ENCODE measurements at places on chromosomes 11 and 22.

DNA sequence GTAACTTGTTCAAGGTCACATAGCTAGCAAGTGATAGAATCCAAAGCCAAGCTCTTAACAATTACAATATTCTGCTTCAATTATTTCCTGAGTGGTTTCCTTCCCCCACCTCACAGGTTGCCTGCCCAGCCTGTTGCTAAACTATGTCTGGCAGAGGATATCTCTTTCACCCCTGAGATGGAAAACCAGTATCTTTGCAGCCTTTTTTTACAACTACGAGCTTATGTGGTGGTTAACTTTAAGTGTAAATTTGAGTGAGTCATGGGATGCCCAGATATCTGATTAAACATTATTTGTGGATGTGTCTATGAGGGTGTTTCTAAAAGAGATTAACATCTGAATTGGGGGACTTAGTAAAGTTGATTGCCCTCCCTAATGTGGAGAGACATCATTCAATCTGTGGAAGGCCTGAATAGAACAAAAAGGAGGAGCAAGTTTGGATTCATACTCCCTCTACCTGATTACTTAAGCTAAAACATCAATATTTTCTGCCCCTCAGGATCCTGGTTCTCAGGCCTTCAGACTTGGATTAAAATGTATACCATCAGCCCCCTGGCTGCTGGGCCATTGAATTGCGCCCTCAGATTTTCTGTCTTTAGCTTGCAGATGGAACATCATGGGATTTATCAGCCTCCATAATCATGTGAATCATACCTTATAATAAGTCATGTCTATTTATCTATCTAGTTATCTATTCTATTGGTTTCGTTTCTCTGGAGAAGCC, 911.9 kb downstream of the METTL15 start:
- DNase-seq, result peak; percentile 46

- DNase-seq, result no peak
Observed at GRCh38 chr11:28704801-28705200, 596.6 kb downstream of the METTL15 start.

GRCh38 chr22:17847360-17848078, 73.2 kb upstream of the BID start:
- DNase-seq, result no peak

- DNase-seq, result no peak
Observed at GRCh38 chr11:113596658-113597057, 109.5 kb downstream of the TMPRSS5 start.

DNA sequence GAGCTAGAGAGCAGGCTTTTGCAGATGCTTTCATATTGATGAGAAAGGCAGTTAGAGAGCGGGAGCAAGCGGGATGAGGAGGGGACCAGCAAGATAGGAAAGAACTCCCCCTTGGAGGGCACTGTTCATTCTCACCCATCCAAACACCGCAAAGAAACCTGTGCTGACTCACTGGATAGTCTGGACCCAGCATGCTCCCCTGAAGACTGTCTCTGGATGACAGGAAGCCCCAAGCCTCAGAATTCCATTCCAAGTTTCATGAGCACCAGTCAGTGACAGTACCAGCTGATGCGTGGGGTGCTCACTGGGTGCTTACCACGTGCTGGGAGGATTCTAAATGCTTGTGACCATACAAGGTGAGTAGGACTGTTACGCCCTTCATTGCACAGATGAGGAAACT, 34.2 kb downstream of the MICAL3 start:
- DNase-seq, result peak; percentile 48

DNA sequence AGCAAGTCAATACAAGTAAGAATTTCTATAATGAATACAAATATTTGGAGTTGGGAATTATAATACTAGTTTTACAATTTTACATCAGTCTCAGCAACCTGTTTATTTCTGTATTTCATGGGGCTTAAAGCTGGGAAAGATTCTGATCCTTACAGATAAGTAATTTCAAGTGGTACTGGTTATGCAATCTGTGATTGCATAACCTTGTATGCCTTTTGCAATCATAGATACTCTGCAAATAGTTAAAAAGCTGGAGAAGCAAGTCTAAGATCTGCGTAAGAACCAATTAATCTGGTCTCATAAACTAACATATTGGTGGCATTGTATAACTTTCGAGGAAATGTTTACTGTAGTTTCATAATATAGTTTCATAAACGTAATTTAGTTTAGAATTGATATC, 198.3 kb upstream of the PGR start:
- no peak for DNase-seq

DNA sequence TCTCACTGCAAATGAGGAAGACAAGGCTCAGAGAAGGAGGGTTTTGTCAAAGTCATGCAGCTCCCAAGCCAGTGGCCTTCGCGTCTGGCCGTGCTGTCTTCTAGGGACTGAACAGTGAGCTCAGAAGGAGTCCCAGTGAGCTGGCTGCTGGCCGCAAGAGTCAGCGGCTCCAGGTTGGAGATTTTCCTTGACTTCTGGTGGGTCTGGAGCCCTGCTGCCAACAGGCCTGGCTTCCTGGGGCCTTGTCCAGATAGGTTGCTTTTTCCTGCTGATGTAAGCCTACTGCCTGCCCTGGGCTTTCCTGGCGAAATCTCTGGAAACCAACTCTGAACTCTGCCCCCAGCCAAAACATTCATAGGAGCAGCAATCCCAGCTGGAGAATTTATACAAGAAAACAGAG, 272.7 kb upstream of the CADM1 start:
- DNase-seq, result no peak

DNA sequence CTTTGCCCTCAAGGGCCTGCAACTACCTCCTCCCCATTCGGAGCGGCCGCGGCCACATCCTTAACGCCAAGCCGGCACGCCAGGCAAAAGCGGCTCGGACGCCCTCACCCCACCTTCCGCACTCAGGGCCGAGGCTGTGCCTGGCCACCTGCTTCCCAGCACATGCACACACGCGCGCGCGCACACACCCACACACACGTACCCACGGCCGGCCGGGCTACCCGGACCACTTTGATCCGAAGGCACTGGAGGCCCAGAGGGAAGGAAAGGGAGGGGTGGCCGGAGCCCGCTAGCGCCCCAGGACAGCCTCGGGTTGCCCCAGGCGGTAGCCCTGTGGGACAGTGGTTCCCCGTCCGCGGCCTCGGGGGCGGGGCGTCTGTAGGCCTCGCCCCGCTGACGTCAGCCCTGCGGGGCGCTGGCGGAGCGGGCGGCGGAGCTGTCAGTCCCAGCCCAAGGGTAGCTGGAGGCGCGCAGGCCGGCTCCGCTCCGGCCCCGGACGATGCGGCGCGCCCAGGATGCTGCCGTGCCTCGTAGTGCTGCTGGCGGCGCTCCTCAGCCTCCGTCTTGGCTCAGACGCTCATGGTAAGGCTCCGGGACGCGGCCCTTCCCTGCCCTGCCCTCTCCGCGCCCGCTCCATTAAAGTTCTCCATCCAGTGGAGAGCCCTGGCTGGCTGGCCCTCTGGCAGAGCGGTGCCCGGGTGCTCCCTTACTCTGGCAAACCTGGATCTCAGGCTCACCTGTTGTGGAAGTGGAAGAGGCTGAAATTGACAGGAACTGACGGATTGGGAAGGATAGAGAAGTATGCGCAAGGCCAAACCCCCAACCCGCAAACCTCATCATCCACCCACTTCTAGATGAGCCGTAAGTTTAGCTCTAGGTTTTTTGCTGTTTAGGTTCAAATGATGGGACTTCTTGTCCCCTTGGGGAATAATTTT, at the start of gene IL10RA:
Gene IL10RA (plus strand): TSS at position 442 of the 935 bp plus-strand sequence. CDS start 74 bp downstream, at position 516.
- peak; percentile 49 for DNase-seq

DNA sequence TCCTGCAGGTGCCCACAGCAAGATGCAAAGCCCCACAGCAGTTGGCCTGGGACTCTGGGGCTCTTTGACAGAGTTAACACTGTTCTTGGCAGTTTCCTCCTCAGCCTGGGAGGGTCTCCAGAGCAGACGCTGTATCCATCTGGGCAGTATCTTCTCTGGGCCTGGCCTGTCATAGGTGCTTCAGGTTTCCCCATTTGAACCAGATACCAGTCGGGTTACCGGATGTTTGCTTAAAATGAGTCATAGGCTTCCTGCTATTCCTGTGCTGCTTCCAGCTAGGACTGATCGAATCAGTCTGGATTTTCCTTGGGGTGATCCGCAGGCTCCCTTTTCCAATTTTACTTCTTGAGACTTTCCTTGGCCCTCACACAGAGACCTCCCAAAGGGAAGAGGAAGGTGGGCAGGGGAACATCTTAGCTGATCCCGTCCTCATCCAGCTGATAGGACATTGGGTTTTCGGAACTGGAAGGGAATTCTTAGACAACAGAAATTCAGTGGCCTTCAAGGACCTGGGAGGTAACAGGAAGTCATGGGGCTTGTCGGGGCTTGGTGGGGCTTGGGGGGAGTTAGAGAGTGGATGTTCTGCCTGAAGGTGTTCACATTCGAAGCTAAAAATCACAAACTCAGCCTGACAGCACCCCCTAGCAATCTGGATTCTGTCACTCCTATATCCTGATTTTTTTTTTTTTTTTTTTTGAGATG, 2.4 kb upstream of the RANGAP1 start:
- DNase-seq, result peak; percentile 79

DNA sequence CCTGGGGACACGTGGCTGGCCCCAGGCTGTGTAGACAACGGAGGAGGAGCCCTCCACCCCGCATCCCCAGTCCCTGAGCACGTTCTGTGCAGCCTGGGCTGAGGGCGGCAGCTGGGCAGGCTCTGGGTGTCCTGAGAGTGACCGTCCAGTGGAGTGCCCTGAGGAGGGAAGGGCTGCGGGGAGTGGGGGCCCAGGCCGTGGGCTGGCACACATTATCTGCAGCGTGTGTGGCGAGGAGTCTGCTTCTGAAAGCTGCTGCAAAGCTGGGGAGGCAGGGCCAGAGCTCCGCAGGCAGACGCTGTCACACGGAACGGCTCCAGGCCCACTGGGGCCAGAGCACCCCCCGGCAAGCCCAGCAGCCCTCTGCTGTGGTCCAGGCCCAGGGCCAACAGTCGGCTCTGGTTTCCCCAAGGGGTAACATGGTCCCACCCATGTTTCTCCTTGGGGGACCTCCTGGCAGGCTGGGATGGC, 835 bp upstream of the ANO9 start:
- no peak for DNase-seq

- DNase-seq, result peak; percentile 42
Observed at GRCh38 chr11:27353593-27354358, 9.2 kb downstream of the CCDC34 start.

- no peak for DNase-seq
Observed at GRCh38 chr11:69781241-69781640, 6.1 kb upstream of the FGF4 start.

- no peak for DNase-seq
Observed at GRCh38 chr11:122563761-122564160, 91.8 kb upstream of the UBASH3B start.

- no peak for DNase-seq
Observed at GRCh38 chr11:44711113-44711786, 15.5 kb upstream of the TSPAN18 start.

DNA sequence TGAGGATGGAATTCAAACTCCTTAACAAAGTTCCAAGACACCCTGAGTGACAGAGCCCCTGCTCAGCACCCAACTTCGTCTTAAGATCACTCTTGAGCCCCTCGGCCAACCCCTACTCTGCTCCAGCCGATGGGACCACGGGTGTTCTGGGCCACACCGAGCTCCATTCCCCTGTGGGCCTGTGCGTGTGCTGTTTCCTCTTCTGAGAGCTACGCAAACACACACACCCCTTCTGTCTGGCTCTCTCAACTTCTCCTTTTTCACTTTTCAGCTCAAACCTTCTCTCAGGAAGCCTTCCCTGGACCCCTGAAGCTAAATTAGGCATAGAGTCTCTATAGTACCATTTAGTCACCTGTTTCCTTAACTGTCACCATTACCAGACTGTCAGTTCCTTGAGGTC, 37.5 kb upstream of the NNMT start:
- no peak for DNase-seq

DNA sequence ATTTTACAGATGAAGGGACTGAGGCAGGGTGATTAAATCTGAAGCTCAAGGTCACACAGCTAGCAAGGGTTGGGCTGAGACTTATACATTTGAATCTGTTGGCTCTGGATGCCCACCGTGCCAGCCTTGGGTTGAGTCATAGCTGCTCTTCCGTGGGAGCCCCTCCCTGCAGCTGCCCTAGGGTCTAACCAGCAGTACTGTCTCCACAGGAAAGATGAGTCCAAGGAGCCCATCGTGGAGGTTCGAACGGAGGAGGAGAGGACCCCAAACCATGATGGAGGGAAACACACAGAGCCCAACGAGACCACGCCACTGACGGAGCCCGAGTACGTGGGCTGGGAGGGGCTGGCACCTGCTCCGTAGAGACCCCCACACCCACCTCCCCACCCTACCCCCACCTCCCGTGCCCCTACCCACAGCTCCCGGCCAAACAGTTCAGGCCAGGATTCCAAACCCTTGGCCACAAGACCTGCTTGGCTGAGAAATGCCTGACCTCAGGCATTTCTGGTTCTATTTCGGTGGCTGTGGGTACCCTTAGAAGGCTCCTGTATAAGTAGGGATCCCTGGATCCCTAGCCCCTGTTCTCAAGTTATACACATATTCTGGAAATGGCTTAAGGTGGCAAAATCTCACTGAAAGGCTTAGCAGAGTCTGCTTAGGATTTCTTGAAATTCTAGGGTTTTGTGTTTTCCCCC, 42.7 kb upstream of the TTC12 start:
- no peak for DNase-seq

- DNase-seq, result no peak
Observed at GRCh38 chr22:41762980-41763779, 37.3 kb upstream of the CCDC134 start.

- peak; percentile 26 for DNase-seq
Observed at GRCh38 chr11:6298605-6299004, 21.7 kb downstream of the CAVIN3 start.

GRCh38 chr11:86670181-86670580, 2.2 kb downstream of the ME3 start:
- DNase-seq, result no peak

DNA sequence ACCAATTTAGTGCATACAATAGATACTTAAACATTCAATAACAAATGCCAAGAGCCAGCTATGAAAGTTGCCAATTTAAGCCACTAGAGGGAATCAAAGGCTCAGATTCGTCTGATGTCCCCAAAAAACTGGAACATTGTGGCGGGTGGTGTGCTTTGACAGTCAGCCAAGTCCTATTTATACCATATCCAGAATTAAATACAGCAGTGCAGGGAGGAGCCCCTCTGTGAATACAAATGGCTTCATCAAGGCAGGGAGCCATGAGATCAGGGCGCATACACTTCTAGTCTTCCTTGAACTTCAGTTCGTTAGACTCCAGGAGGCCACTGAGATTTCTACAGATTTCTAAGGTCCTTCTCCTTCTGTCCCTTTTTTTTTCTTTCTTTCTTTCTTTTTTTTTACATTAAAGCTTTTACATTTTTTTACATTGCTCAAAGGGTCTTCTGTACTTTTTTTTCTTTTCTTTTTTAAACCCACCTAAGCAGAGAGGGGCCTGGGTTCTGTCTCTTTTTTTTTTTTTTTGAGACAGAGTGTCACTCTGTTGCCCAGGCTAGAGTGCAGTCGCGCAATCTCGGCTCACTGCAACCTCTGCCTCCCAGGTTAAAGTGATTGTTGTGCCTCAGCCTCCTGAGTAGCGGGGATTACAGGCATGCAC, 41.5 kb upstream of the HSPA8 start:
- DNase-seq, result peak; percentile 88

GRCh38 chr11:128214263-128214662, 373.1 kb downstream of the ETS1 start:
- DNase-seq, result no peak

DNA sequence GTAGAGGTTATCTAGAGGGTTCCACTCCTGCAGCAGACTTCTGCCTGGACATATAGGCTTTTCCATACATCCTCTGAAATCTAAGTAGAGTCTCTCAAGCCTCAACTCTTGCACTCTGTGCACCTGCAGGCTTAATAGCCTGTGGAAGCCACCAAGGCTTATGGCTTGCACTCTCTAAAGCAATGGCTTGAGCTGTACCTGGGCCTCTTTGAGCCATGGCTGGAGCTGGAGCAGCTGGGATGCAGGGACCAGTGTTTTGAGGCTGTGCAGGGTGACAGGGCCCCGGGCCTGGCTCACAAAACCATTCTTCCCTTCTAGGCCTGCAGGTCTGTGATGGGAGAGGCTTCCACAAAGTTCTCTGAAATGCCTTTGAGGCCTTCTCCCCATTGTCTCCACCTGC, 2.9 kb upstream of the NXPE4 start:
- no peak for DNase-seq
